ENCODE measurements at places on chromosomes 3 and 15. TPM values are rescaled to one million over a fixed set of nuclear protein-coding genes. Genes with fewer than 3 reads are reported as not detected.

Gene GRAMD2A
- total RNA-seq: 6.3 TPM

DNA sequence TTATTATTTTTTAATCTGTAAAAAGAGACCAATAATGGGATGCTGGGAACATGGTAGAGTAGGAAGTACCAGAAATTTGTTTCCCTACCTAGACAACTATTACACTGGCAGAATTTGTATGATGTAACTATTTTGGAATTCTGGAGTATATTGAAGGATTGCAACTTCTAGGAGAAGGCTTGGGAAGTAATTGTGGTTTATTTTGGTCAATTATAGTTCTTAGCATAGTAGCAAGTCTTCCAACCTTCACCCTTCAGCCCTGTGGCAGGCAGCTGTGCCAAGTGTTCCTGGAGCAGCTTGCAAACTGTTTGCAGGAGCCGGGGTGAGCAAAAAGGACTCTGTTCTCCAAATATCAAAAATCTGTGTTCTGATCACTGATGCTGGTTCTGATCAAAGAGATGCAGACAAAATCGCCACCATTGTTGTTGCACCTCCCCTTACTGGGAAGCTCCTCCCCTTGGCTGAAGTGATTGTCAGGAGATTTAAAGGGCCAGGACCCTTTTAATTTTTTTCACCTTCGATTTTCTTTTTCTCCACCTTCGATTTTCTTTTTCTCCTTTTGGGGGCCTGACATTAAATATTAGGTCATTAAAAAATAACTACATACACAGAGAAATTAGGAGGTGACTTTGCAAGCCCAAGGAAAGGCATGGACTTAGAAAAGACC, 363.3 kb downstream of the SLC9A9 start:
- DNase-seq: no peak

Gene RFX7
- total RNA-seq: 11.8 TPM

DNA sequence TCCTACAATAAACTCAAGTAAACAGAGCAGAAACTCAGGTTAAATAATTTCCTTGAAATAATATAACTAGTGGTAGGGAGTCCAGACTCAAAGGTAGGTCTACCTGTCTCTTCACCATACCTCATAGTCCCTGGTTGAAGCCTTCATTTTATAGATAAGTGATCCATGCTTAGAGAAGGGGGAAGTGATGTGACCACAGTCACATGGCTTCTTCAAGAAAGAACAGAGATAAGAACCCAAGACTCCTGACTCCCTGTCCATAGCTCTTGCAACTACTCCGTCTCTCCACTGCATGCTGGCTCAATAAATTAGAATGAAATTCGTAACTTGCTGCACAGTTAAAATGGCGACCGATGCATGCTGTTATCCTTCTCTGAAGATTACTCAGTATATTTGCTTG, 11.0 kb upstream of the C15orf61 start:
- no peak for DNase-seq

DNA sequence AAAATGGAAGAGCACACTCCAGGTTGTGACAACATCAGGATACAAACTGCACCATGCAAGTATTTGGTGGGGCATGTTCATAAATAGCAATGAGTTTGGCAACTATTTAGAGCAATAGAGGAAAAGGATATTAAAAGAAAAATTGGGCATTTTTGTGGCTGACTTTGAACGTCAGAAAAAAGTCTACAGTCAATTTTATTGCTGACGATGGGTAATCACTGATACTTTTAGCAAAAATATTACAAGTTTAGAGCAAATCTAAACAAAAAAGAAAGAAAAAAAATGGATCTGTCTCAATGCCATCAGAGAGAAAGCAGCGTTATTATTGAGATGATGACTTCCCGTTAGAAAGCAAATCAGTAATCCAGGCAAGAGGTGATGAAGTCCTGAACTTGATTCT, 65.2 kb downstream of the CGGBP1 start:
- DNase-seq: no peak

GRCh38 chr15:49085696-49086459, 39.6 kb upstream of the SECISBP2L start:
- DNase-seq: no peak

DNA sequence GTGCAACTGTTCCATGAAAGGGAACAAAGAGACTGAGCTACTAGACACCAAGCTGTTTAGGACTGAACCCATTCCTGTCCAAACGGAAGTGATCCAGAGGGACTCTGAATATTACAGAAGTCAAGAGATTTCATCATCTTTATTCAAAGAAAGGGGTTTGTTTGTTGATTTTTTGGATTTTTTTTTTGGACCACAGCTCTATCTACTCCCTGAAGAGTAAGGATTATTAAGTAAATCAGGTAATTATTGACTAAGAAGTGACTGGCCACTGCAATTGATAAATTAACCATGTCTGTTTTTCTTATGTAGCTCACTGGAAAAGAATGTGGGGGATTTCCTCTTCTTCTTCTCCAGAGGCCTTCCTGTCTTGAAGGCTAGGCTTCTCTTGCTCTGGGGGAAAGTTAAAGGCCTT, 146.6 kb upstream of the TPM1 start:
- no peak for DNase-seq

Gene MUC13
- 1,001 TPM for total RNA-seq

DNA sequence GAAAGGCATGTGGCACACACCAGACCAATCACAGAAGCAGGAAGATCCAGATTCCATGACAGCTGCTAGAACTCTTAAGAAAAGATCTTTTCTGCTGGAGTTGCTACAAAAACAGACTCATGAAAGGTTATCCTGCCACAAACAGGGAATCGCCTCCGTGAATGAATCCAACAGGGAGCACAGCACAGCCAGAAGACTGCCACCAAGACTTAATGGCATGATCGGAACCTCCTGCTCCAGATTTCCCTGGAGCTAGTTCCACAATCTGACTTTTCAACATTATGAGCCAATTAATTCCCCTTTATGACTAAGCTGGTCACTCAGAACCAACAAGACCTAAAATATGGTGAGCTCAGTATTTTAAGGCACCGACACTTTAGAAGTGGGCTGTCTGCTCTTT, 232.5 kb downstream of the FOXP1 start:
- no peak for DNase-seq

- DNase-seq: no peak
Observed at GRCh38 chr3:49668861-49669260, 5.3 kb upstream of the APEH start.

Gene CASR
- total RNA-seq: 0.55 TPM

DNA sequence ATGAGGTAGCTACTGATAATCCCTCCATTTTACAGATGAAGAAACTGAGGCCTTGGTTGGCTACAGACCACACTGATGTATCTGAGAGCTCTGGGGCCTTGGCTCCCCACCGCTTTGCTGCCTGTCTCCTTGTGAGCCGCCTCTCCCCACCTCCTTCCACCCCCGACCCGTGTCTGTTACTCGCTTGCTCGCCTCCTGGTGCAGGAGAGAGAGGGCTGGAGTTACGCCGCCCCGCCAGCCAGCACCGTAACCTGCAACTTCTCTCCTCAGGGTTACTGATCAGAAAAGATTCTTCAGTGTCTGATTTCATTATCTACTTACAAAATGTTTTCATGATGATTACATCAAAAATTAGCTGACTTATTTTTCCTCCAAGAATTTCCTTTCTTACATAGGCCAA, 34.1 kb downstream of the TM2D3 start:
- DNase-seq: no peak

- no peak for DNase-seq
Observed at GRCh38 chr15:45653702-45654424, 19.0 kb downstream of the SQOR start.

Gene GOLGA8K
- total RNA-seq: not detected

- DNase-seq: no peak
Observed at GRCh38 chr15:56251315-56252095, 7.8 kb upstream of the RFX7 start.

DNA sequence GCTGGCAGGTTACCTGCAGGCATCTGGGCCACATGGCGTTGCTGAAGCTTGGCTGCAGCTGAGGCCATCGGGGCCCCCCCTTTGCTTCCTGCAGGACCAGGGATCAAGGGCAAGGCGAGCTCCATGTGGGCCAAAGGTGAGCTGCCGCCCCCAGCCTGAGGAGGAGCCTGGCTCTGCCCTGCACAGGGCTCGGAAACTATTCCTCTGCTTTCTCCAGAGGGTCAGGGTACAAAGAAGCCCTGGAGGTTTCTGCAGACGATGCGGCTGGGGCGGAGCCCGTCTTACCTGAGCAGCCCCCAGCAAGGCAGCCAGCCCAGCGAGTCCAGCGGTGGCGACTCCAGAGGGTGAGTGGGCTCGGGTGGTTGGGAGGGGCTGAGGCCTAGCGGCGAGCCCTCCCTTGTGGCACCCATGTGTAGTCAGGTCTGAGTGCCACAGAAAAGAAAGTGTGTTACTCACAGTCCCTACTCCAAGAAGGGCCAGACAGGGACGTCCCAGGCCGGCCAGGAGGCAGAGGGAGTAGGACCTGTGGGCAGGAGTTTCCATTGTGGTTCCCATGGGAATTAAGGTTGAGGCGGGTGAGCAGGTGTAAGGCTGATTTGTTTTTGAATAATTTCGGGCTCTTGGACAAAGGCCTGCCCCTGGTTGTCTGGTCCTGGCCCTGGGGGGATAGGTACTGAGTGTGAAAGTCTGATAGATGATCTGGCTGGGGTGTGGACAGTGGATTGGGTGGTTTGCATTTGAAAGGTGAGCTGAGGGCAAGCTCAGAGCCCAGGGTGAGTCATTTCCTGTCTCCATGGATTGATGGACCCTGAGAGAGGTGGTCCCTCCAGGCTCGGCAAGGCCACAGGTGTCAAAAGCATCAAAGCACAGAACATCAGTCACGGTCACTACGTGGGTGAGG, 25.4 kb downstream of the CFAP100 start:
- no peak for DNase-seq

DNA sequence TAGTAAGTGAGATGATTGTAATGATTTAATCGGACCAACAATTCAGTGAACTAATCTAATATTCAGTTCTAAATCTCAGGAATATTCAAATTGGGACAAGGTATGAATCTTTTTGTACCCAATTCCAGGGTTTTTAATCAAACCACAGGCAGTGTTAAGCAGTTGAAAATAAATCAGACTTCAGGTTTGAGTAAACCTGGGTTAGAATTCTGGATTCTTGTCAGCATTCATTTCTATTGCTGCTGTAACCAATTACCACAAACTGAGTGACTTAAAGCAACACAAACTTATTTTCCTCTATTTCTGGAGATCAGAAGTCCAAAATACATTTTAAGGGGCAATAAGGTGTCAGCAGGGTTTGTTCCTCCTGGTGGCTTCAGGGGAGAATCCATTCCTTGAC, 208.4 kb upstream of the ZPLD1 start:
- no peak for DNase-seq

Gene RTP4
- 6.9 TPM for total RNA-seq

Gene NPAP1
- total RNA-seq: not detected

Gene CXCR6
- 1.1 TPM for total RNA-seq

GRCh38 chr15:72797834-72798233, 14.3 kb upstream of the ADPGK start:
- DNase-seq: no peak

GRCh38 chr3:163384383-163384782, 1693.9 kb downstream of the SI start:
- DNase-seq: no peak

Data from left colon (tissue), 2 donors.